ENCODE measurements at places on chromosomes 3 and 15.

DNA sequence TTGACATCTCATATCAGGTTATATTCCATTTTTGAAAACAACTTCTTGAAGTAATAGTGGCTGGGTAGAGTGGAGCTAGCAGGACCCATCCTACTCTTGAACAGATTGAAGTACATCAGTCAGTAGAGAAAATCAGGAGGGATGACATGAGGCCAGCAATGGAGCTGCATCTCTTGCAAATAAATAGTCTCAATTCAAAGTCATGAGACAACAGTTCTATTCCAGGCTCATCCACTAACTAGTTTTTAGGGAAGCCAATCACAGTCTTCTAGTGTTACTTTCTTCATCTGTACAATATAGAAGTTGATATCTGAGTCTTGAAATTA lies 477.2 kb downstream of the RBMS3 start:
- DNase-seq = no peak

- no peak for DNase-seq
These were observed 181.2 kb downstream of the NECTIN3 start for GRCh38 chr3:111252779-111253178.

DNA sequence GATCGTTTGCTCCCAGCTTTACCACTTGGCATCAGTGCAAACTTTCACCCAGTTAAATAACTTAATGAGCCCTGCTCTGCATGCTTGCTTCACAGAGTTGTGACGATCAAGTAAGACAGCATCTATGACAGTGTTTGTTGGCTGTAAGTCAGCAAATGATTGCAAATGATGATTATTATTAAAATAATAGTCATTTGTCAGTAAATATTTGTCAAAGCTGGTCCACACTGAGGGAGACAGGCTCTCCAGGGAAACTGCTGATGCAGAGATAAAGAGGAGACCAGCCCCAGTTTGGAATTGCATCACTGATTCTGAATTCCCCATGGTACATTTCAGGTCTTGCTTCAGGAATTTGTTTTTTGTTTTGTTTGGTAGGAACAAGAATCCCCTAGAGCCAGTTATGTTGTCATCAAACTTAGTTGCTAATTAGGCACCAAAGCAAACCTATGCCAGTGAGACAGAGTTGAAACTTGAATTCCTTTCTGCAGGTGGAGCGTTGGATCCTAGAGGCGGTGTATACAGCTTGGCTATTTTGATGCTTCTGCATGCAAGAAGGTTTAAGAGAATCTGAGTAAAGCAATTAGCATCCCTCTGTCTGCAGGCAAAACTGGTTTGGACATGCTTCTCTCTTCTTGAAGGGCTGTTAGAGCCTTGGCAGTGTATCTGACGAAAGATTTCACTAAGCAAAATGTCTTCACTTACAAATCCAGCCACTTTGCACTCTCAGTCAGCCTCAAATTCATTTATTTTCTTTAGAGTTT lies 338.6 kb upstream of the TPRG1 start:
- no peak for DNase-seq

DNA sequence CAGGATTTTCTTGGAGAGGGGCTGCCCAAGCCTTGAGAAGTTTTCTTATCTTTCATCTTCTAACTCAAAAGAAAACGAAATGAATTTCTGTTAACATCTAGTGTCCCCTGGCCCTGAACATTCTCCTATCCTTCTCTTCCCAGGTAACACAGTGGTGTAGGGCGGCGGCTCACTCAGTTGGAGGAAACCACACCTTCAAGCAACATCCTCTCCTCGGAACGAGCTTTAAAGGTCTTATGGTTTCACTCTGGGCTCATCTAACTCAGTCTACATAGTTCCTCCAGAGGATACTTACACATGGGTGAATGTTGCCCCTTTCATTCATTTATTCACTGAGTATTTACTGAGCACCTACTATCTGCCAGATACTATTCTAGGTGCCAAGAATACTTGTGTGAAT lies 31.0 kb upstream of the KLHL6 start:
- DNase-seq = no peak

GRCh38 chr15:99006904-99007495 lies 592 bp downstream of the PGPEP1L start:
- no peak for DNase-seq

GRCh38 chr3:4759689-4760312 lies 219.4 kb upstream of the BHLHE40 start:
- DNase-seq = no peak

GRCh38 chr3:5828251-5828650 lies 640.7 kb downstream of the EDEM1 start:
- no peak for DNase-seq

- DNase-seq = no peak
These were observed 22.5 kb downstream of the POPDC2 start for GRCh38 chr3:119637679-119638477.

- DNase-seq = no peak
These were observed 158.8 kb downstream of the SMAD6 start for GRCh38 chr15:66860844-66861243.

GRCh38 chr3:120324190-120324589 lies 25.0 kb downstream of the LRRC58 start:
- no peak for DNase-seq

DNA sequence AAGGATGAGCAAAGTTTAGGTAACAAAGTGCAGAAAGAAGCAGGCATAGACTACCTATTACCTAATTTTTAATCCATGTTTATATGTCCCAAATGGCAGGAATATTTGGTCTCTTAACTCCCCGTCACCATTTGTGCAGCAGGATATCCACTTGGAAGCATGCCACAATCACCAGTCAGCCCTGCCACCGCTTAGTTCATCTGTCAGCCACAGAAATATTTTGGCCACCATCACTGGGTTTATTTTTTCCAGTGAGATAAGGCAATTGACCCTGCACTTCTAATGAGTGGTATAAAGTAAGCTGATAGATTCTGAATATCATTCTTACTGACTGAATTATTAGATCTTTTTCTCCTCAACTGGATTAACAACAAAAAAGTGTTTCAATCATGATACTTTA lies 152.9 kb upstream of the SOX2 start:
- DNase-seq = no peak

DNA sequence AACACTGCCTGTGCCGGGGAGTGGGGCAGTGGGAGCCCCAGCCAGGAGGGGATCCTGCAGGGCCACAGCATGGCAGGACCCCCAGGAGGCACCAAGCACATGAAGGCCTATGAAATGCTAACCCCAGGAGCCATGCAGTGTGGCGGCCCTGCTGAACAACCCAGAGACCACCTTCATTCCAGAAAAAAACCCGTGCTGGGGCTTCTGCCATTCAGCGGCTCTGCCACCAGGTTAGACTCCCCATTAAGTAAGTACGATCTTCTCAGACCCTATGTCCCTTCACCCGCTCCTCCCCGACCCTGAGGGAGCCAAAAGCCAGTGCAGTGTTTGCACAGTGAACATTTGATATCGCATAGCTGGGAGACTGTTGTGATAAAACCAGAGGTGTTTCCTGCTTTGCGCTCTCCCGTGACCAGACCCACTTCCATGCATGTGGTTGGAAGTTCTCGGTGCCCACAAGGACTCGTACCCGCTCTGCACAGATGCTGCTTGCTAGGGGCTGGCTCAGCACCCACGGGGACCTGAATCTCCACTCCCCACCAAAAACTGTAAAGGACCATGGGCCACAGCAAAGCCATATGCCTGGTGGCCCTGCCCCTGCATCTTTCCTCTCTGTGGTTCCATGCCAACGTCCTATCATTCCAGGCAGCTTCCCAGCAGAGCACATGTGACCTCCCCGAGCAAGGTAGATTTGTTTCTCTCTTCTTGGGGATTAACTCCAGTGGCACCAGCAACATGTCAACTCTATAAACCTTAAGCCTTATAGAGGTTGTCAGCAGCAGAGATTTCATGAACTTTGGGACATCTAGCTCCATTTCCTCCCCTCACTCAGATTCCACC lies 5.3 kb downstream of the PLA2G4D start:
- DNase-seq = no peak

DNA sequence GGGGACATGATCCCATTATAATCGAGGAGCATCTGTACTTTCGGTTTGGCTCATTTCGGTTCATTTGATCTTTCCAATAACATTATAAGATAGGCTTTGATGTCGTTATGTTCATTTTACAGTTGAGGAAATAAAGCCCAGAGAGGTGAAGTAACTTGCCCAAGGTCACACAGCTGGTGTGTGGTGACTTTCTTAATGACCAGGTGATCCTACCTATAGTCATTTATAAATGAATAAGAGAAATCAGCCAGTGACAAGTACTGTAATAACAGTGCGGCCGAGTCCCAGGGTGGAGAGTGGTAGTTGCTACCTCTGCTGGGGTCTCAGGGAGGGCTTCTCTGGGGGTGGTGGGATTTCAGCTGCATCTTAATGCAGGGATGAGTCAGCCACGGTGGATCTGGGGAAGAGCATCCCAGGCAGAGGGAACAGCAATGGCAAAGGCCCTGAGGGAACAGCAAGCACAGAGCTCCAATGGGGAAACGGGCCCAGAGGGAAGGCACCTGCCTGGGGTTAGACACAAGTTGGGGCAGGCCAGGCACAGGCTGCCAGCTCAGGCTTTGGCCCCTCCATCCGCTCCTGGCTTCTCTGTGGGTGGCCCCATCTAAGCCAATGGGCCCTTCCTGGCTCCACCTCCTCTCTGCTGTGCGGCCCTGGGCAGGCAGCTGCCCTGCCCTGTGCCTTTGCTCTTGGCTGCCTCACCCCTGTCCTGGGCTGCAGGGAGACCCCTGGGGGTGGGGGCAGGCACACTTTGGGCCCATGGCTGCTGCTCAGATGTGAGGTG lies 1.1 kb upstream of the FBLN2 start:
- no peak for DNase-seq

DNA sequence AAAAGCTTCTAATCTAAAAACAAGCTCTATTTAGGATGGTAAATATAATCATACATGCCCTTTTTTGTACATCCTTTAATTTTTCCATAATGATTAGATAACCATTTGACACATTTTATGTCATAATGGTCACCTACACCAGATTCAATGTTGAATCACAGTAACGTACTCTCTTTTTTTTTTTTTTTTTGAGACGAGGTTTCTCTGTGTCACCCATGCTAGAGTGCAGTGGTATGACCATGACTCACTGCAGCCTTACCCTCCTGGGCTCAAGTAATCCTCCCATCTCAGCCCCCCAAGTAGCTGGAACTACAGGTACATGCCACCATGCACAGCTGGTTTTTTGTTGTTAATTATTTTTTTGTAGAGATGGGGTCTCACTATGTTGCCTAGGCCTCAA lies 49.2 kb downstream of the PROS1 start:
- DNase-seq = no peak

- DNase-seq = no peak
These were observed 17.7 kb downstream of the GOLGA8S start for GRCh38 chr15:23372284-23372683.

- no peak for DNase-seq
These were observed 29.5 kb upstream of the SMAD3 start for GRCh38 chr15:67035886-67036285.

DNA sequence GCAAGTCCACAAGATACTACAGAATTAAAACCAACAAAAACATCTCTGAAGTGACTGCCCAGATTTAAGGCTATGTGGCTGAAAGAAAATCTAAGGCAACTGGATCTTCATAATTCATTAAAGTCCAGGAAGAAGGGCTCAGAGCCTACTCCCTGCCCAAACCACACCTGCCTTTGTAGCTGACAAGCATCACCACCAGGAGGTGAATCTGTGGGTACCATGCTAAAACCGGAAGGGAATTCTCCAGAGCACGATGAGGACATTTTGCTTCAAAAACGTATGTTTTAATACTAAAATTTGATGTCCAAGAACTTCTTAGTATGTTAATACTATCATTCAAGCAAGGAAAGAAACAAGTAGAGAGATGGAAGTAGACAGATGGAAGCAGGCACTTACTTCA lies 495.9 kb upstream of the NECTIN3 start:
- no peak for DNase-seq

DNA sequence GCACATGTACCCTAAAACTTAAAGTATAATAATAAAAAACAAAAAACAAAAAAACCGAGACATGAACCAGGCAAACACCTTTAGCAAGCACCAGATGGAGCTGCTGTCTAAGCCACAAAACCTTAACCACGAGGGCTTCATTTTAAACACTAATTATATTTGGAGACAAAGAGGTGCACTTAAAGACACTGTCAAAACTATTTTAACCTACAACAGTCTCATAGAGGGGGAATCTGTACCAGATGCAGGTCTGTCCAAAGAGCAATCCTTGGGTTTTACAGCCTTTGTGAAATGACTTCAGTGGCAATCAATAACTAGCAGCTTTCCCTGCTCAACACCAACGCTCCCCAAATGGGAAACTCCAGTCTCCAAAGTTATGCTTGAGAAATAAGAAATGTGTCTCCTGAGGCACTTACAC lies 115.7 kb upstream of the TSPAN3 start:
- DNase-seq = no peak

GRCh38 chr3:154209499-154209898 lies 88.3 kb downstream of the ARHGEF26 start:
- no peak for DNase-seq

- DNase-seq = no peak
These were observed 66.3 kb downstream of the TPRG1 start for GRCh38 chr3:189238071-189238470.

DNA sequence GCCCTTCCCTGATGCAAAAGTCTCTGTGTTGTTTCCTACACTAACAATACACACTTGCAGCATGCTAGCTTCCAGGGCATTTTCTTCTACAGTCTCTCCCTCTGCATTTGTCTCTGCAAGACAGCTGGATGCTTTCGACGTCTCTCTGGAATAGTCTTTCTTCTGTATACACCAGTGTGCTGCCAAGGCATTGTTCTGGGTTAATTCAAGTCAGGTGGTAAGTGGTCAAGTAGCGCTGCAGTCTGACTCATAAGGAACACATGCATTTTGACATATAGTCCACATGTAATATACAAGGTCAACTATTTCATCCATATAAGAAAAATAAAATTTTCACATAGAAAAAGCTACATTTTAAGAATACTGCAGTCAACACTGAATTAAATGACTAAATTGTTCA lies 92.7 kb downstream of the MYLK start:
- DNase-seq = no peak

- no peak for DNase-seq
These were observed 67.6 kb downstream of the MITF start for GRCh38 chr3:69806735-69807438.

DNA sequence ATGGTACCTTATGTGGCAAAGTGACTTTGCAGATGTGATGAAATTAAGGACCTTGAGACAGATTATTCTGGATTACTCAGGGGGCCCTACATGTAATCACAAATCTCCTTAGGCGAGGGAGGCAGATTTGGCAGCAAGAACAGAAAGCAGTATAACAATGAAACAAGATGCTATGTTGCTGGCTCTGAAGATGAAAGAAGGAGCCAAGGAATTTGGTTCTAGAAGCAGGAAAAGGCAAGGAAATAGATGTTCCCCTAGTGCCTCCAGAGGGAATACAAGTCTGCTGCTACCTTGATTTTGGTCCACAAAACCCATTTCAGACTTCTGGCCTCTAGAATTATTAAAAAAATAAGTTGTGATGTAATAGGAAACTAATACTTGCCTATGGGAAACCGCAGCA lies 64.5 kb downstream of the PIK3R4 start:
- DNase-seq = no peak
